COR-L47 (cell line): ENCODE measurements at places on chromosomes 6 and 20.

GRCh38 chr20:23782366-23782983 is 31.7 kb upstream of the CST1 start:
- peak; percentile 35 for DNase-seq

GRCh38 chr20:47677635-47678453 is 107.4 kb downstream of the SULF2 start:
- peak; percentile 45 for DNase-seq

DNA sequence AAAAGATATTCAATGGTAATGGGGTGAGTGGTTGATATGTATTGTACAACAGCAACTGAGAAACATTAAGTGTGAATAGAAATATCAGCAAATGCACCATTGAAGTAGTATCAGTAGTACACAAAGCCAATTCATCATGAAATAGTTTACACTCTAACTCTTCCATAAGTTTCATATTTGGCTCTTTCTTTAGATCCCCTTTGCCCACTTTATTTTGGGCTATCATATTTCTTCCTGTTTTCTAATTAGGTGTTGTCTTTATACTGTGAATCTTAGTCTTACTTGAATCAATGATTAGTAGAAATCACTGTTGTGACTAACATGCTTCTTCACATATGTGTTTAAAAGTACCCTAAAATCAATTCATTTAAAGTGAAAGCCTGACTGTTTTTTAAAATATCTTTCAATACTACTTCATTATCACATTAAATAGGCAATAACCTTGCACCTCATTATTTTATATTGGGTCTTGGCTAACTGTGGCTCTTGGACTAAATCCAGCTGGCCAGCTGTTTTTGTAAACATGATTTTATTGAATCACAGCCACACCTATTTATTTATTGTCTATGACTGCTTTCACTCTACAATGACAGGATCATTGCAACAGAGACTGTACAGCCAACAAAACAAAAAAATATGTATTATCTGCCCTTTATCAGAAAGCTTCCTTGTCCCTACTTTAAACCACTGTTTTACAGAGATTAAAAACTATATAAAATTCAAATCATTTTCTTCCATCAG is 38.9 kb downstream of the EYS start:
- DNase-seq = peak; percentile 82

DNA sequence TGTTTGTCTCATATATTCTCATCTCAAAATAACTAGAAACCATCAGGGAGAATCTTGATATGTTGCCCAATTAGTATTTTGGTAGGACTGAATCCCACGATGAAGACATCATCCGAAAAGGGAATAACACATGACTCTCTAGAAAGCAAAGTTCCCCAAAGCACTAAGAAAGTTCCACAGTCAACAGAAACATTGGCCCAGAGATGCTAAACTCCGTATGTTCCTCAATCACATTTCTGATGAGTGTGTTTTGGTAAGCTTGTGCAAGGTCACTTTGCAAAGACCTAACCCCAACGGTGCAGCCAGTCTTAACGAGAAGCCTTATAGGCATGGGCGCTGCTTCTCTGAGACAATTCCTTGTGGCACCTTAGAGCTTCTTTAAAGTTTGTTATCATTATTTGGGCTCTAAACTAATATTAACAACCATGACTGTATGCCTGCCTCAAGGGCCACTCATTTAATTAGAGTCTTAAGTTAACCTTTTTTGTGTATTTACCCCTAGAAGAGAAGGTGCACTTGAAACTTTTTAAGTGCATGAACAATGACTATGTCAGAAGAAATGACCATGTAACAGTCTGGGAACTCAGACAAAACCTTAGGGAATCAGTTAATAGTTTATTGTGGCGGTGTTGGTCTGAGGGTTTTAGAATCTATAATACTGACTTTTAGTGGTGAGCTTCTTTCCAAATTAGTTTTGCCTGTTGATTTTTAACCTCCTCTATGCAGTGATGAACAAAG is 202.0 kb upstream of the RAB32 start:
- no peak for DNase-seq

DNA sequence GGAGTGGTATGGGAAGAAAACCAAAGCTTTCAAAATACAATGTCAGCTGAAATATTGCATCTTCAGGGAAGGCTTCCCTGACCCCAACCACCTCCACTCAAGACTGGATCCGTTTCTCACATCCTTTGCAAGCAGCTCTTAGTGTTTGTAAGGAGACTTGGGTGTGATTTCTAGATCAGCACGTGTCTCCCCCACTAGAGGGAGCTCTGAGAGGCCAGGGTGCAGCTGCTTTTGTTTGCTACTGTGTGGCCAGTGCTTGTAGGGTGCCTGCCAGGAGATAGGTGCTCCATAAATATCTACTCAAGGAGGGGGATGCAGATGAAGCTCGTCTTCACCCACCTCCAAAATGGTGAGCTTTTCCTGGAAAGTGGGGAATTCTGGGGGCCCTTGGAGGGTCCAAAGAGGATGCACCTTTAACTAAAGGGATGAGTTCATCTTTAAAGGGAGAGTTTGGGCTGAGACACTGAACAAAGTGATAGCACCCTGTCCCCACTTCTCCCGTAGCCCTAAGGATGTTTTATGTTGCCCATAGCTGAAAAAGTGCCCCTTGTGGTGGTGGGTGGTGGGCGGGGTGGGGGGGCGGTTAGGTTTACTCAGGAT is 52.6 kb upstream of the MAFB start:
- DNase-seq = peak; percentile 46

- DNase-seq = no peak
Observed at GRCh38 chr6:137271245-137272183, 52.3 kb upstream of the IFNGR1 start.

- no peak for DNase-seq
Observed at GRCh38 chr6:158321960-158322359, 9.7 kb downstream of the TULP4 start.
